ENCODE measurements at places on chromosomes 5 and 9. TPM values are rescaled to one million over a fixed set of nuclear protein-coding genes. Genes with fewer than 3 reads are reported as not detected.
A peak's percentile ranks its signal among the peaks of the same experiment; 100 is the strongest.

PCDHGA4 gene
- total RNA-seq: 4.3 TPM

DNA sequence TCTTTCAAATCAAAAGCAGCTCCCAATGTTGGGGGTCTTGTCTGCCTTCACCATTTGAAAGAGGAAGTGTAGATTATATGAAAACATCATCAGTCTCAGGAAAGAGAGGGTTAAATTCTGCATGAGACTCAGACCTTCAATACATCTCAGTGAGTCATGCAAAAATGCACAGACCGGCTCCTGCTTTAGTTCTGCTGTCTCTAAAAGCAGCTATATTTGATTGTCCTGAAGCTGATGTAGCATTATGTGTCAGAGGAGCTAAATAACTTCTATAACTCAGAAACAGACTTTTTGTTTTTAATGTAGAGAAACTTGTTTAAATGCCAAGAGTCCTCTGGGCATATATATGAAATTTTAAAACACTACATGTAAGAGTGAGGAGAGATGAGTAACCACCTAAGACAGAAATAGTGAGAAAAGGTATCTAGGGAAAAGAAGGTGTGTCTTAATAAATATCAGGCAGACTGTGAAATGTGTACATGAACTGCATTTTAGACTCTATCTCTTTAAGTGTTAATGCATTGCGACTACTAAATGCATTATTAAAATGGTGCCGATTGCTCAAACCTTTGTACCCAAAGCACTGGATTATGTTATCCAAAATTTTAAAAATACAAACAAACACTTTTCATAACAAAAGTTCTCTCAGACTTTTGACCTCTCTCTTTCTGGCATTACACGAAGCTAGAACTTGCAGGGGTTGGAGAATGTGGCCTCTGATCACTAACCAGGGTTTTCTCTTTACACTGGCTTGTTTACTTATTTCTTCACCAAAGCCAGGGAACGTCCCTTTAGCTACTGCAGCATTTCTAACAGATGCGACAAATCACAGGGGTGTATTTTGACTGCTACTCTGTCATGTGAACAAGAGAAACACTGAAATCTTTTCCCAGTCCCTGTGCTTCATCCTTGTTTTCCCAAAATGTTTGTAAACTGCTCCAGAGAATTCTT is 302.3 kb downstream of the ARL15 start:
- no peaks in the 10 kb centered on the region for H3K4me1 ChIP-seq
- no peak overlapping the region for H3K27ac ChIP-seq
- no peaks in the 10 kb centered on the region for H3K27me3 ChIP-seq
- no peak for DNase-seq

PARP8 gene
- 5.6 TPM for total RNA-seq

FYB1 gene
- total RNA-seq: 74.1 TPM

DNA sequence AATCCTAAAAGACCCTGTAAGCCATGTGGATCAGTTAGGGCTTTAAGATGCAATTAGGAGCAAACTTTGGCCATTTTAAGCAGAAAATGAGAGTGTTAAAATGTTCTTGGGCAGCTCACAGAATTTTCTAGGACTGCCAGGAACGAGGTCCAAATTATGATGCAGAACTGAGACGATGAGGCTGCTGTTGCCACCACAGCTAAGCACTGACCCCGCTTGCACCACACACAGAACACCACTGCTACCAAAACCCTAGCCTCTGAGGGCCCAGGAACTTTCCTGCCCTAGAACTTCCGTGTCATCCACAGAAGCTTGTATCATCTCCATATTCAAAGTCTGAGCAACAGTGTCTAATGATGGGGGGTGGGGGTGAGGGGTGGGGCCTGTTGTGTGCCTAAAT is 41.0 kb upstream of the PCSK1 start:
- no peak overlapping the region for H3K27ac ChIP-seq
- no peaks in the 10 kb centered on the region for H3K4me1 ChIP-seq
- H3K36me3 ChIP-seq: no peaks in the 10 kb centered on the region

DNA sequence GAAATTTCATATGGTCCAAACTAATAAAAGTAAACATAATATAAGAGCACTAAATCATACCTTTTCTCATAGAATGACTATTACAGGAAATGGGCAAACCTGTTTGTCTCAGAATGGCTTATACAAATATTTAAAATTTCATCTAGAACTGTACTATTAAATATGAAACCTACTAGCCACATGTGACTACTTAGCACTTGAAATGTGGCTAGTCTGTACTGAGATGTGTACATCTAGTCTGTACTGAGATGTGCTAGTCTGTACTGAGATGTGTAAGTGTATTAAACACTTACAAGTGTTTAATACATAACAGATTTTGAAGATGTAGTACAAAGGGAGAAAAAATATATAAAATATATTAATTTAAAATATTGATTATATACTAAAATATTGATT is 22.4 kb downstream of the ABITRAM start:
- no peaks in the 10 kb centered on the region for H3K27me3 ChIP-seq
- no peak overlapping the region for H3K27ac ChIP-seq
- H3K36me3 ChIP-seq: peaks cover 4% of the 10 kb centered on the region
- DNase-seq: no peak
- no peaks in the 10 kb centered on the region for H3K4me1 ChIP-seq
- no peak overlapping the region for H3K4me3 ChIP-seq

DNA sequence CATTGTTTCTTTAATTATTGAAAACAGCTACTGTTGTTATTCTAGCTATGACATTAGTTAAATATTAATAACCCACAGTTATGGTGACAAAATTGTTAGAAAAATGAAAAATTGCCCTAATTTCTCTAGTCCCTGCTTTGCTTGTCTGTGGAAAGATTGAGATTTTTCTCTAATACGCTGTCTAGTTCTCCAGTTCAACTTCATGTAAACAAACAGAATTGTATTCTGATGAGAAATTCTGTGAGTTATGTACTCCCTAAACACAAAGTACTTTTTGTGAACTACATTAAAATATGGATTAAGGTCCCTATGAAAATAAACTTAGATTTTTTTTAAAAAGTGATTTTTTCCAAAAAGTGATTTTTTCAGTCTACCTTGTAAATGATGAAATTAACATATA is 8.7 kb downstream of the SLF1 start:
- H3K4me1 ChIP-seq: no peaks in the 10 kb centered on the region
- no peaks in the 10 kb centered on the region for H3K27me3 ChIP-seq
- no peak for DNase-seq
- H3K4me3 ChIP-seq: no peak overlapping the region

- no peak overlapping the region for H3K27ac ChIP-seq
- H3K4me3 ChIP-seq: no peak overlapping the region
- no peaks in the 10 kb centered on the region for H3K27me3 ChIP-seq
These were observed 219.9 kb downstream of the NXNL2 start for GRCh38 chr9:88754886-88755285.

NRG2 gene
- total RNA-seq: 12.8 TPM

GPR150 gene
- total RNA-seq: 9.6 TPM

DNA sequence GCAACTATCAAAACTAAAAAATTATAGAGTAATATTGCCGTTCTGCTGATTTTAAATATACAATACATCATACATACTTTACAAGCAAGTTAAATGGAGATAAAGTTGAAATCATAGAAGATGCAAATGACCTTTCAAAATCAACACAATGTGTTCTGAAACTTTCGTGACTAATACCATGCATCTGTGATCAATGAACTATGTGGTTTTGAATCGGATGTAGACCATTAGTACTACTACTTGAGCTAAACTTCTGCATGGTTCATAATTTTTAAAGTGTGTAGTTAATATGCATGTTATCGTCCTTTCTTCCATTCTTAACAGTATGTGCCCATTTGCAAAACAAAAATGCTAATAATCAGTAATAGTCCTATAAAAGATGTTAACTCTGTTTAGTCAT is 11.3 kb upstream of the PHF2 start:
- no peak overlapping the region for H3K4me3 ChIP-seq
- peaks cover 6% of the 10 kb centered on the region for H3K4me1 ChIP-seq
- H3K27me3 ChIP-seq: no peaks in the 10 kb centered on the region

DNA sequence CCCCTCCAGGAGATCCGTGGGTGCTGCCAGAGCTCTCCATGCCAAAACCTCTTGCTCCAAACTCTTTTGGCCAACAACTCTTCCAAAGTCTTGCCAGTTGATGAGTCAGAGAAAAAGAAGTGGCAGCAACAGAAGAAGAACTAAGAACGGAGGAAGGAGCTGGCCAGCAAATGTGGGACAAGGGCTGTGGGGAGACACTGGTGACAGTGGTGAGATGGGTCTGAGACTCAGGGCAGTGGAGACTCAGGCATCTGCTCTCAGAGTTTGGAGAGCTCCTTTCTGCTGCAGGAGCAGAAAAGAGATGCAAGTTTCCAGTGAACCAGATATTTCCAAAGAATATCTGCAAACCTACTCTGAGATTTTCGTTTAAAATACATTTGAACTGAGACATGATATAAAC is 92.3 kb upstream of the SEMA6A start:
- no peaks in the 10 kb centered on the region for H3K36me3 ChIP-seq
- no peak for DNase-seq
- H3K4me3 ChIP-seq: no peak overlapping the region
- H3K4me1 ChIP-seq: no peaks in the 10 kb centered on the region
- H3K27me3 ChIP-seq: no peaks in the 10 kb centered on the region

- no peaks in the 10 kb centered on the region for H3K36me3 ChIP-seq
- no peaks in the 10 kb centered on the region for H3K27me3 ChIP-seq
- no peak overlapping the region for H3K27ac ChIP-seq
- no peak for DNase-seq
These were observed 109.8 kb downstream of the SAXO1 start for GRCh38 chr9:18923167-18923566.

DNA sequence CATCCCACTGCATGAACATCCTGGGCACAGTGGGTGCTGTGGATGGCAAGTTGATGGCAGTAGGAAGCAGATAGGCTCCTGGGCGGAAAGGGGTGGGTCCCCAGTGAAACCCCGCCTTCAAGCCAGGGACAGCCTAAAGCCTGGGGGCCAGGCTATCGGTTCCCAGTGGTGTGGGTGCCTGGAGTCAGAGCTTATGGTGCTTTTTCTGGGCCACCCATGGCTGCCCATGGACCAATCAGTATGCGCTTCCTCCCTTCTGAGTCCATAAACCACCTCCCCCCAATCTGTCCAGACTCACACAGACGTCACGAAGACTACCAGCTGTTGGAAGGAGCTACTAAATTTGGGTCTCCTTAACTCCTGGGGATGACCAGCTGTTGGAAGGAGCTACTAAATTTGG is 17.5 kb upstream of the ECPAS start:
- no peak overlapping the region for H3K4me3 ChIP-seq
- no peak overlapping the region for H3K27ac ChIP-seq
- no peak for DNase-seq
- H3K27me3 ChIP-seq: no peaks in the 10 kb centered on the region
- H3K4me1 ChIP-seq: no peaks in the 10 kb centered on the region

GRCh38 chr9:38026021-38026809 is 42.8 kb downstream of the SHB start:
- DNase-seq: peak; percentile 84
- no peaks in the 10 kb centered on the region for H3K27me3 ChIP-seq
- peaks cover 56% of the 10 kb centered on the region for H3K4me1 ChIP-seq
- H3K36me3 ChIP-seq: no peaks in the 10 kb centered on the region
- H3K4me3 ChIP-seq: no peak overlapping the region

DNA sequence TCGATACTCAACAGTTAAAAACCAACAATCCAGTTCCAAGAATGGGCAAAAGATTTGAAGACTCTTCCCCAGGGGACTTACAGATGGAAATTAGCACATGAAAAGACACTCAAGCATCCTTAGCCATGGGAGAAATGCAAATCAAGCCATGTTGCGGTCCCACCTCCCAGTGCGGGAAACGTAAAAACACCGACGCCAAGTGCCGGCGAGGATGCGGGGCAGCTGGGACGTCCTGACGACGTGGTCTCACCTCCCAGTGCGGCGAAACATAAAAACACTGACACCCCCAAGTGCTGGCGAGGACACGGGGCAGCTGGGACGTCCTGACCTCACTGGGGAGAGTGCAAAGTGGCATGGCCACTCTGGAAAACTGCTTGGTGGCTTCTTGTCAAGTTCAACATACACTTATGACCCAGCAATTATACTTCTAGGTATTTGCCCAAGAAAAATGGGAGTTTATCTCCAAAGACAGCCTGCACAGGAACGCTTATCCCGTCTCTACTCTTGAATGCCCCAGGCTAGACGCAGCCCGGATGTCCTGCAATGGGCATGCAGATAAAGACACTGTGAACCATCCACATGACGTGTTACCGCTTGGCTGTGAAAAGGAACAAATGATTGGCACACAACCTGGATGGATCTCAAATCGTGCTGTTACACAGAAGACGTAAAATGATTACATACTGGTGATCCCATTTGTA is 60.1 kb upstream of the UBAC1 start:
- no peak for DNase-seq
- no peaks in the 10 kb centered on the region for H3K36me3 ChIP-seq
- peaks cover 10% of the 10 kb centered on the region for H3K4me1 ChIP-seq
- no peak overlapping the region for H3K27ac ChIP-seq

DNA sequence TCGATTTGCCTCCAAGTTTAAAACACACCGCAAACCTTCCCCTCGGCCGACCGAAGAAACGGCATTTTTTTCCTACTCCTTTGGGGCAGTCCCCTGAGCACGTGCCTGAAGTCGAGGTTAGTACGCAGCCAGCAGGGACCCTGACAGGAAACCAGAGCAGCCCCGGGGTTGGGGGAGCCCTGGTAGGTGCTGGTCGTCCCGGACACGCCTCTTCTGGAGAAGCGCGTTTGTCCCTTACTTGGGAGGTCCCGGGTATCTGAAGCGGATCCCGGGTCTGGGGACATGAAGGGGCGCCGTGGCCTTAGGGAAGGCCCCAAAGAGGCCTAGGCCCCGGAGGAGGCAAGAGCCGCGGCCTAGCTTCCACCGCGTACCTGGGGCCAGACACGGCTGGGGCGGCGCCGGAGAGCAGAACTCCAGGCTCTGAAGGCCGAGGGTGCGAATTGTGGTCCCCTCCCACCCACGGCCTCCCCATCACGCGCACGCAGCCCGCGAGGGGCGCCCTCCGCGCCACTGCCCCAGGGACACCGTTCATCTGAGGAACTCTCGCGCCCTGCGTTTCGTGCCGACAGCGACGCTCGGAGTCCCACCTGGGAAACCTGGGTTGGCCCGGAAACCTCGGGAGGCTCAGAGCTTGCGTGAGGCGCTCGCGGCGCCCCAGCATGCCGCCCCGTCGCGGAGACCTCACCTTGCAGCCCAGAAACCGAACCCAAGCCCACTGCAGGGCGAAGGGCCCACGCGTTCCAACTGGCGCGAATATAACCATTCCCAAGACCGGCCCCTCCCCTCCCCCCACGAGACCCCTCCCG is 10.4 kb downstream of the OTP start:
- no peak overlapping the region for H3K27ac ChIP-seq
- H3K36me3 ChIP-seq: no peaks in the 10 kb centered on the region
- DNase-seq: no peak
- no peaks in the 10 kb centered on the region for H3K4me1 ChIP-seq
- no peak overlapping the region for H3K4me3 ChIP-seq
- peaks cover 39% of the 10 kb centered on the region for H3K27me3 ChIP-seq

DNA sequence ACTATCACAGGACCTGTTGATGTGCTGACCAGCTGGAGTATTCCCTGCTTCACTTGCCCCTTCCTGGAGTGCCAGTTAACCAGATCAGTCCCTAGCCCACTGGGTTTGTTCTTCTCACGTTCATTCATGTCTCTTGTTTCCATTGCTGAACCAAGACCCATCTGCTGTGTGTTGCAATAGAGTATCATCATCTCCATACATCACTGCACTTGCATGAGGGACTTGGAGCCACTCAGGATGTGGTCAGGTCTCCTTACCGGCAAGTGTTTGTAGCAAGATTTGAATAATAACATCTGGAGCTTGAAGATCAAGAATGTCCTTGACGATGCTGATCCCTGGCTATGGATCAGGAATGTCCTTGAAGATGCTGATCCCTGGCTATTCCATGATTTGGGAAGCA is 358.6 kb downstream of the IRX1 start:
- no peaks in the 10 kb centered on the region for H3K36me3 ChIP-seq
- H3K27ac ChIP-seq: no peak overlapping the region
- no peak overlapping the region for H3K4me3 ChIP-seq
- DNase-seq: no peak
- no peaks in the 10 kb centered on the region for H3K27me3 ChIP-seq

VPS13A gene
- total RNA-seq: 18.8 TPM

RAI14 gene
- total RNA-seq: 134 TPM

PRR7 gene
- total RNA-seq: 18.1 TPM
